ENCODE measurements at places on chromosomes 2 and 18. TPM values are rescaled to one million over a fixed set of nuclear protein-coding genes. Genes with fewer than 3 reads are reported as not detected.

MBOAT2 gene
- 41.3 TPM for polyA plus RNA-seq

CDK15 gene
- 2.5 TPM for polyA plus RNA-seq

BCL2 gene
- 1.2 TPM for polyA plus RNA-seq

SLC14A1 gene
- 2.4 TPM for polyA plus RNA-seq

RPRM gene
- polyA plus RNA-seq, result 0.15 TPM

DNA sequence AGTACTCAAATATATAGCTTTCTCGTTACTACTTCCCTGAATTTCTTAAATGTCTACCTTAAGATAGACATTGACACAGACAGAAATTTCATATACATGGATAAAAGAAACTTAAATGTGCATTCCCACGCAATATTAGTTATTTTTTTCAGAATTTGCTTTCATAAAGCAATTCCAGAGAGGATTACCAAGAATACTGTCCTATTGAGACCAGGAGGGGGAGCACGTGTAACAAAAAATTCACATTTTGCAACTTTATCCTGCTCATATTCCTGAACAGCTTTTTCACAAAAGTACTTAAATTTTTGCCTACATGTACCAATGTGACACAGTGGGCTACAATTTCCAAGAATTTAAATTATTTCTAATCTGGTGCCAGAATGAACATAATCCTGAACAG, 30.7 kb upstream of the ERCC3 start:
- DNase-seq, result peak; percentile 50

- no peak for DNase-seq
These were observed 8.3 kb upstream of the ASB1 start for GRCh38 chr2:238418196-238418998.

GRCh38 chr18:32371384-32371783, 99.3 kb downstream of the GAREM1 start:
- DNase-seq, result no peak

DNA sequence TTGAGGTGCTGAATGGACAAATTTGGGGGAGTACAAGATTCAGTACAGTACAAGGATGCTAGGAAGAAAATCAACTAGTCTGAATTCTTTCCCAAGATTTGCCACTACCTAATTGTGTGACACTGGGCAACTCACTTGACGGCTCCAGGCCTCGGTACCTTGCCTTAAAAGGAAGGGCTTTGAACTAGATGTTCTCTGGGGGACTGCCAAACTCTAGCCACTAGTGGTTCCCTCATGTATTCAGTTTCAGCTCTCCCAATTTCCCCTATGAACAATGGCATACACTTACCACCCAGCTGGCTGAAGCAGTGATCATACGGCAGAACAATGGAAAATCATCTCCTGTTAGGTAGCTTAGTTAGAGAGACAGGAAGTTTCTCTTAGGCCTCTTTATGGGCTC, 73.4 kb downstream of the VWC2L start:
- no peak for DNase-seq

DNA sequence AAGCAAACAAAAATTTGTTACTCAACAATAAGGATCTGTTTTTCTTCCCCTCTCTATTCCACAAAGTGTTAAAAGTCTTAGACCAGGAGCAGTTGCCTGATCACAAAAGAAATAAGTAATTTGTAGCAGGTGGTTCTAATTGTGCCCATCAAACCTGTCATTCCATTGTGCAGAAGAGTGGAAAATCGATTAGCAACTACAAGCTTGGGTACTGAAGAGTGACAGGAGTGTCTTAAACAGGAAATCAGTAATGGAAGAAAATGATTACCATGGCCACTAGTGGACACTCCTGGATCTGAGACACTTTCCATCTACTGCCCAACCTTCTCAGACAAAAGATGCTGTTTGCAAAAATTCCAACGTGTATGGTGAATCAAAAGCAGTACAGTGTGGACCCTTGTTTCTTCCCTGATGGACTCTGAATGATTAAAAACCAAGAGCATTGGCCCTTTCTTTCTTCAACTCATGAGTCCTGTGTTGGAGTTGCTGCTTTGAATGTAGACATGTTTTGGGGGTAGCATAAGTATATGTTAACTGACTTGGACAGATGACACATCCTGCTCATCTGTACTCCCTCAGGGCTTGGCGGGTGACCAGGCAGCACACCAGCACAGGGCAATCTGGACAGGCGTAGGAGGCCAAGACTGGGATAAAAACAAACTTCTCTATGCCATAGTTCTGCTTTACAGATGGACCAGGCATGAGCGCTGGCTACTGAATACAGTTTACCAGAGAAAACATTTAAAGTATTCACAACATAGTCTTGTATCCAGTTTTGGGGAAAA, 51.9 kb downstream of the PLA2R1 start:
- DNase-seq, result peak; percentile 44

GRCh38 chr2:204669382-204669781, 124.1 kb downstream of the PARD3B start:
- no peak for DNase-seq
